T-cell (primary cell): ENCODE measurements at places on chromosomes 12 and 14.

GRCh38 chr12:68400226-68400829 lies 68.2 kb upstream of the MDM1 start:
- no peak for DNase-seq

GRCh38 chr12:120361506-120362208 lies 7.3 kb downstream of the MSI1 start:
- peak; percentile 23 for DNase-seq

- no peak for DNase-seq
Observed at GRCh38 chr14:64945431-64946178, 3.1 kb upstream of the GPX2 start.

DNA sequence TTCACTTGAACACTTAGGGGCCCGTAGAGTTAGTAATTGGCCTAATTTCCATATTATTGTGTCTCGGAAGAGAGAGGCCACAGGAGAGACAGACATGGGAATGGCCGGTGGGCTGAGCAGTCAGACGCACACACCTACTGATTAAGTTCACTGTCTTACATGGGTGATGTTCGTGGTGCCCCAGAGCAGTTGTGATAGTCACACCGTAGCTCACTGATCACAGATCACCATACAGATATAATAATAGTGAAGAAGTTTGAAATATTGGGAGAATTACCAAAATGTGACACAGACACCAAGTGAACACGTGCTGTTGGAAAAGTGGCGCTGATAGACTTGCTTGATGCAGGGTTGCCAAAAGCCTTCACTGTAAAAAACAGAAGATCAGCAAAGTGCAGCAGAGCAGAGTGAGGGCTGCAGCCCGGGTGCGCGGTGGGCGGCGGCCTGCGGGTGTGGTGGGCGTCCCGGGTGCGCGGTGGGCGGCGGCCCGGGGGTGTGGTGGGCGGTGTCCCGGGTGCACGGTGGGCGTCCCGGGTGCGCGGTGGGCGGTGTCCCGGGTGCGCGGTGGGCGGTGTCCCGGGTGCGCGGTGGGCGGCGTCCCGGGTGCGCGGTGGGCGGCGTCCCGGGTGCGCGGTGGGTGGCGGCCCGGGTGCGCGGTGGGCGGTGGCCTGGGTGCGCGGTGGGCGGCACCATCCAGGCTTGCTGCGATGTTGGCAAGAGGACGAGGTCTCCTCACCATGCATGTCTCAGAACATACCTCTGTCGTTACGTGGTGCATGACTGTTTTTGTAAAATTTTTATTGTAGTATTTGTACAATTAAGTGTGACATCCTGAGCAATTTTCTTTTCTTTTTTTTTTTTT lies 34.3 kb upstream of the TEX22 start:
- peak; percentile 38 for DNase-seq

- no peak for DNase-seq
Observed at GRCh38 chr12:57554897-57555296, 5.1 kb downstream of the KIF5A start.

DNA sequence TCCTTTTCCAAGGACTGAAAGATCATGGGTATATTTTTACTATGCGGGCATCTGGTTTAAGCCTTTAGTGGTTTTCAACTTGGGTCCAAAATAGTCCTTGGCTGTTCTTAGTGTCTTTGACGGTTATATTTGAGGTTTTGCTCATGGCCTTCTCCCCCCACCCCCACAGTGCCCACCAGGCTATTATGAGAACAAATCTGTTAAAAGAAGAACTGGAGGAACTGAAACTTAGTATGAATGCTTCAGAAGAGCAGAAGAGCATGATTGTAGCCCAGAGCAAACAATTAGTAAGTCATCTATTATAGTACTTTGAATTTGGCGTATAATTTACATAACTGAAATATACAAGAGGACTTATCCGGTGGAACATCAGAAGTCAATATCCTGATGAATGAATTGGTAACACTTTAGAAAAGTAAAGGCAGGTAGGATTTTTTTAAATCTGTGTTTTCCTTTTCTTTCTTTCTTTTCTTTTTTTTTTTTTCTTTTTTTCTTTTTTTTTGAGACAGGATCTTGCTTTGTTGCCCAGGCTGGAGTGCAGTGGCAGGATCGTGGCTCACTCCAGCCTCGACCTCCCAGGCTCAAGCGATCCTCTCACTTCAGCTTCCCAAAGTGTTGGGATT lies 71.8 kb upstream of the BCAT1 start:
- DNase-seq: no peak

DNA sequence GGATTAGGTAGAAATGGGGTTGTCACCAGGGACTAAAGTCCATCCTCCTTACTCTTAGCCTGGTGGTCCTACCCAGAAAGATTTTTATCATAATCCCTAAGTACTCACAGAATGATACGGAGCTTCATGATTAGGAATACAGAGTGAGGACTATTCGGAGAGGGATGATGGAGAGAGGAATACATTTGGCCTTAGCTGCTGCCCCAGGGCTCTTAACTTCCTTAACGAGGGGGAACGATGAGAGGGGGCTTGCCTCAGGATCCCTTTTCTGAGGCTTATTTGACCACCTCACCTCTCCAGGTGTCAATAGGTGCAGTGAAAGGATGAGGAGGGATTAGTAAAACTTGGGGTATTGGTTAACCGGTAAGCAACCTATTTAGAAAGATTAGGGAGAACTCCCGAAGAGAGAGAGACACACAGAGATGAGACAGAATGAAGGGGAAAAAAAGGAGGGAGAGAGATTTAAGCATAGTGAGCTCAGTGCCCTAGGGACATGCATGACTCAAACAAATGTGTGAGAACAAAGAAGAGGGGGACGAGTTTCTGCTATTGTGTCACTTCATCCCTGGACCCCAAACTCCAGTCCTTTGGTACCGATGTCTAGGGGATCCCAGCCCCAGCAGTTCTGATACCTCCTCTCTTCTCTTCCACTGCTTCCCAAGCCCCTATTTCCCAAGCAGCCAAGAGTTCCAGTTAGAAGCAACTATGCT lies 1.1 kb downstream of the NFE2 start:
- no peak for DNase-seq

- DNase-seq: no peak
Observed at GRCh38 chr14:60278350-60278749, 29.3 kb downstream of the PPM1A start.

- DNase-seq: no peak
Observed at GRCh38 chr14:81315341-81315740, 84.8 kb downstream of the STON2 start.

DNA sequence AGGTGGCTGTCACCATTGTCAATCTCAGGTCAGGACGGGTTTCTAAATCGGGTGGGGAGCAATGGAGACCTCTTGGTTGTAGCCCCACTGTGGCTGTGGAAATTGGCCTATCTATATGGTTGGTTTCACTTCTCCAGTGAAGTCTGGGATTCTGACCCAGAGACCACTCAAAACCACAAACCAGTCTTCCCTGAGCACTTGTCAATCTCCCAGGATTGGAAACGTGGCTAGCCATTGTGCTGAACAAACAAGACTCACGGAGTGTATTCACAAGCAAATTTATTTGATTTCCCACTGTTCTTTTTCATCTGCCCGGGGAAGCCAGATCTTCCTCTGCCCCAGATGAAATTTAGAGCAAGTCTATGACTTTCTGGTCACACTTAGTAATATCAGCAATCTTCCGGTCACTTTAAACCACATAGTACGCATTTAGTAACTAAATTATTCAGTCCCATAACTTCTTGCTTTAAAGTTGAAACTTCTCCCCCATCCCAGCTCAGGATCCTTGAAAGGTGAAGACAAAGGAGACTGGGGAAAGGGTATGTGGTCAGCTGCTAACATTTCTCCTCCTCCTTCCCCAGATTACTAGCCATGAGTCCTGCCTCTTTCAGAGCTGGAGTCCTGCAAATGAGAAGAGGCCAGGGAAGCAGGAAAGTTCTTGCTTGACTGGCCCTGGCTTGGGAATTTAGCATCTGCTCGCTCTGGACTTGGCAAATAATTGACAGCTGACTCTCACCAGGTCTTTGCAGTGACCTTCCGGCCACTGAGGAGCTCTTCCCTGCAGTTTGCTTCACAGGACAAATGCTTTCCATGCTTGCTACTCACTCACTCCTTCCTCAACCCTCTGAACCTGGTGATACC lies 123.2 kb upstream of the MAX start:
- DNase-seq: no peak

DNA sequence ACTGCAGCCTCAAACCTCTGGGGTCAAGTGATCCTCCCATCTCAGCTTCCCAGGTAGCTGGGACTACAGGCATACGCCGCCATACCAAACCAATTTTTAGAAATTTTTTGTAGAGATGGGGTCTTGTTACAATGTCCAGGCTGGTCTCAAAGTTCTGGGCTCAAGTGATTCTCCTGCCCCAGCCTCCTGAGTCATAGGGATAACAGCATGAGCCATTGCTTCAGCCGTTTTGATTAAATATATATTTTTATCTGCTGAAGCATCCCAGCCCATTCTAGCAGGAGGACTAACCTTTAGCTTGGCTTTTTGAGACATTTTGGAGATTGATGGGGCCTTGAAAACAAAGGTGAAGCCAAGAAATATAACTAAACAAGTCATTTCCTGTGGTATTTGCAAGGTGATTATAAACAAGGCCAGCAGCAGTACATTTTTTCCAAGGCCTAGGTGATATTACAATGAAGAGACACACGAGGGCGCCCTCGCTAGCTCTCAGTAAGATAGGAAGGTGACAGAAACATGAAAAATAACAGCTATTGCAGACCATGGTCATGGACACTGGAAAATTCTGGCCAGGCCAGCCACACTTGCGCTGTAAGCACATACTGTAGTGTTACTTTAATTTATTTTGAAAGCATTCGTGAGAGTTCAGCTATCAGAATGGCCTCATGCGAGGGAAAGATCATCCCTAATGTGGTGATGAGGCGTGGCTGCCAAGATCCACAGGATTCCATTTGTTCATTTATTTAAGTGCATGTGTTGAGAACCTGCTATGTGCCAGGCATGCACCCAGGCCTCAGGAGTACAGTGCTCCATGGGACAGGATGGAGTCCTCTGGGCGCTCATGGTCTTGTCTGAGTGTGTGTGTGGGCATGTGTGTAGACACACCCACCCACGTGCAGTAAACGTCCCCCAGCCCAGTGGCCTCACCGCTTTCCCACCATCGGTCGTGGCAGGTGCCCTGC lies 63.5 kb downstream of the DGLUCY start:
- peak; percentile 68 for DNase-seq

DNA sequence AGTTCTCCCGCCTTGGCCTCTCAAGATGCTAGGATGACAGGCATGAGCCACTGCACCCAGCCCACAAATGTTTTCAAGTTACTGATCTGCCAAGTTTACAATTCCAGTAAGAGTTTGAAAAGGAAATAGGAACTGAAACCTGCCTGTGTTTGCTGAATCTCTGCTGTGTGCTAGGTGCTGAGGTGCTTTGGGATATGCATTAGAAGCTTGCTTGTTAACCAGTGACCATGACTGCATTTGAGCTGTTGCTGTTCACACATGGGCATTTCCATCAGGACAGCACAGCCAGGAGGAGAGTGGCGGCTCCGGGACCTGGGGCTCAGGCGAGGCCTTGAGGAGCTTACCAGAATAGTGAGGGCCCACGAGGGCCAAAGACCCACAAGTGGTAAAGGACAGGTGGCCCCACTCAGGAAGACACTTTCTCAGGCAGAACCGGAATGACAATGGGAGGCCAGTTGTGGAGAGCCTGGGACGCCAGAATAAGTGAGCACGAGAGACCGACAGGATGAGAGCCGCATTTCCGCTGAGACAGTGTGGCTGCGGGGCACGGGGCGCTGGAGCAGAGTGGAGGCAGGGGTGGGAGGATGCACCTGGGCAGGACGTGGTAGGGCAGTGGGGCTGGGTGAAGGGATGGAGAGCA lies 54.5 kb upstream of the MMP17 start:
- no peak for DNase-seq
